ENCODE measurements at places on chromosomes 4 and X.

DNA sequence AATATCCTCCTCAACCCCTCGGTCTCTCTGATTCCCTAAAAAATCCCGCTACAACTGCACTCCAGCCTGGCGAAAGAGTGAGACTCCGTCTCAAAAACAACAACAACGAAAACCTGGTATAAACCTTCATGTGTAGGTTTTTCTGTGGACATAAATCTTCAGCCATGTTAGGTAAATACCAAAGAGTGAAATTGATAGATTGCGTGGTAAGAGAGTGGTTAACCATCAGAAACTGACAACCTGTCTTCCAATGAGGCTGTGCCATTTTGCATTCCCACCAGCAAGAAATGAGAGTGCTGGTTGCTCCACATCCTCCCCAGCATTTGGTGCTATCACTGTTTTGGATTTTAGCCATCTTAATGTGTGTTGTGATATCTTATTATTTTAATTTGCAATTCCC is 10.9 kb downstream of the TBC1D19 start:
- no peak for DNase-seq

DNA sequence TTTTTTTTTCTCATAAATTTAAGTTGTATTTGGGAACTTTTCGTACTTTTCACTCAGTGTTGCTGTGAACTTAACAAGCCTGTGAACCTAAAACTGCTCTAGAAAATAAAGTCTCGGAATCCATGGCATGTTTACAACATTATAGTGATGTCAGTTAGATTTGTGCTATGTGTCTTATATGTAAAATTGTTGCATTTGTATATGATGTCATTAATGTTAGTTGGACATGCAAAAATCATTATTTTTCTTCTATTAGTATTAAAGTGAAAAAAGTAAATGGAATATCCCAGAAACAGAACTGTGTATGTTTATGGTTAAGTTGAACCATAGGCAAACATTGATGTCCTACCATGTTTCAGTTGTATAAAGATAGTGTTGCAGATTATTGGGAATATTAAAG is 85.2 kb downstream of the STIM2 start:
- no peak for DNase-seq

- no peak for DNase-seq
Measured at GRCh38 chr4:3375688-3376087, 66.1 kb upstream of the HGFAC start.

DNA sequence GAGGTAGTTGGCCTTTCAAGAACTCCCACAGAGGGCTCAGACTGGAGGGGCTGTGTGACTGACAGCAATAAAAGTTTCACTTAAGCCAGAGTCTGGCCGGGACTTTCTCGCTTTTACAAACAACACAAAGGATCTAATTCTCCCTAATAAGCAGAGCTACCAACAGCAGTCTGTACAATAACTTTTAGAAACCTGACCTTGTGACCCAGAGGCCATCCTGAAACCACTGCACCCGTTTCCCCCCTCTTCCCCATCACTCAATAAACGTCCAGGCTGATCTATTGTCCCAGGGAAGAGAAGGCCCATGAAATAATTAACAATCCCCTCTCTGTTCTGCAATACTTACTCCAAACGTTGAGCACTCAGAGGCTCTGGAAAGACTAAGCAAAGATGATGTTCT is 442.4 kb downstream of the ZIC3 start:
- no peak for DNase-seq

- no peak for DNase-seq
Measured at GRCh38 chrX:8586953-8587352, 122.3 kb downstream of the VCX3B start.

- DNase-seq = no peak
Measured at GRCh38 chr4:98210281-98210680, 50.9 kb upstream of the RAP1GDS1 start.

- DNase-seq = no peak
Measured at GRCh38 chr4:128287141-128287870, at the start of gene PGRMC2. Gene PGRMC2 (minus strand): TSS chr4:128287813. CDS start chr4:128287790, 23 bp downstream.

DNA sequence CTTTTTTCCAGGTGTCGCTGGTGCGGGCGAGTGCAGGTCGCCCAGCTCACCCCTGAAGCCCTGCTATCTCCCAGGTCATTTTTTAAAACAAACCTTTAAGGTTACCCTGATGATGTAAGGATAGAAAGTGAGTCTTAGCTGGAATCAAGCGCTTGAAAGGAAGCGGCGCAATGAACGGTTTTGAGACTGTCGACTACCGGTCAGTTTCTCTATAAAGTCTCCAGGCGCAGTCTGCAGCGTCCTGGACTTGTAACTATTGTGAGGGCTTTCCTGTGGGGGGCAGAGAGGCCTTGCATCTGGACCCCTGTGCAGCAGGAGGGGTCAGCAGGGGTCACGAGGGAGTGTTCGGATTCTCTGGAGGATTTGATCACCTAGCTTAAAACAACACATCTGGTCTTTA is 1.6 kb downstream of the KIT start:
- no peak for DNase-seq

All from cerebellar nuclear complex (tissue), 1 donor.